CD4-positive, alpha-beta T cell treated with Interleukin-4 for 1 hour (primary cell): ENCODE measurements at places on chromosomes 16 and 17.

- no peak for DNase-seq
Observed at GRCh38 chr16:19660432-19660831, 57.6 kb downstream of the KNOP1 start.

- DNase-seq = no peak
Observed at GRCh38 chr16:50224286-50224685, 42.1 kb upstream of the ADCY7 start.

GRCh38 chr17:20171741-20172365 is 162.7 kb downstream of the SPECC1 start:
- DNase-seq = no peak

- no peak for DNase-seq
Observed at GRCh38 chr17:49101054-49101534, 31.5 kb upstream of the B4GALNT2 start.

DNA sequence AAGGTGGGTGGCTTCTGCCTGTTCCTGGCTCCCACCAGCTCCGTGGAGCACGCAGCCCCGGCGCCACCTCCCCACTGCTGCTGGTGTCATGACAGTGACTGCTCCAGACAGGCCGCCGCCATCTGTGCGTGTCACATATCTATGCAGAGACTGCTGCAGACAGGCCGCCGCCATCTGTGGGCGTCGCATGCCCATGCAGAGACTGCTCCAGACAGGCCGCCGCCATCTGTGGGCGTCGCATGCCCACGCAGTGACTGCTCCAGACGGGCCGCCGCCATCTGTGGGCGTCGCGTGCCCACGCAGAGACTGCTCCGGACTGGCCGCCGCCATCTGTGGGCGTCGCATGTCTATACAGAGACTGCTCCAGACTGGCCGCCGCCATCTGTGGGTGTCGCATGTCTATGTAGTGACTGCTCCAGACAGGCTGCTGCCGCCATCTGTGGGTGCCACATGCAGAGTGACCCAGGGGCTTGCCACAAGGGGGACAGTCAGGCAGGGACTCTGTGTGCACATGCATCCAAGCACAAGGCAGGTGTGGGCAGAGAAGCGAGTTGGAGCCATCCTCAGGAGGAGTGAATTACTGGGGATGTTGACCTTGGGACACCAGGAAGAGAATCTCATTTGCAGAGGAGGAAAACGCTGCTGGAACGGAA is 3.3 kb upstream of the FN3KRP start:
- no peak for DNase-seq

GRCh38 chr16:27291722-27292240 is 22.0 kb upstream of the IL4R start:
- no peak for DNase-seq

DNA sequence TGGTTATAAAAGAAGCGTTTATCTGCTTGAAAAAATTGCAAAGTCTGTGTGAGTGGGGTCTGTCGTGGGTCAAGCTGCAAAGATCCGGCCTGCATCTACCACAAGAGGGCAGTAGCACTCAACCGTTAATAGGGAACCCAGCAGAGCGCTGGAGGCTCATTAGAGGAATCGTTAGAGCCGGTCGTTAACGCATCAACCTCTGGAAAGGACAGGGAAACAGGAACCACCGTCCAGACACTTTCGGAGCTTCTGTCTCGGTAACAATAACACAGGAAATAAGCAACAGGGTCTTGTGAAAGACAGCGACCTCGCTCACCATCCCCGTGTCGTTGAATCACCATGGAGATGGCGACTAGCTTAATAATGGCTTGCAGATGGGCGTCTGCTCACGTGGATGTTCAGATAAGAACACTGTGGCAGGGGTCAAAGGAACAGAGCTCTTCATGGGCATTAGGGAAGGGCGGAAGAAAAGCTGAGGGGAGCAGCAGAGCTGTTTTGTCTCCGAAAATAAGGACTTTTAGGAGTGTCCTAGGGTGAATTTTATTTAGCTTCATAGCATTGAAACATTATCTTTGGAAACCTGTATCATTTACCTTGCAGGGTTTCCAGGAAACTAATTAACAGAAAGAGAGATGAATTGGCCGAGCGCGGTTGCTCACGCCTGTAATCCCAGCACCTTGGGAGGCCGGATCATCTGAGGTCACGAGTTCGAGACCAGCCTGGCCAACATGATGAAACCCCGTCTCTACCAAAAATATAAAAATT is 11.9 kb upstream of the NSRP1 start:
- DNase-seq = peak; percentile 77

GRCh38 chr17:59357219-59357697 is 25.8 kb downstream of the YPEL2 start:
- DNase-seq = no peak

DNA sequence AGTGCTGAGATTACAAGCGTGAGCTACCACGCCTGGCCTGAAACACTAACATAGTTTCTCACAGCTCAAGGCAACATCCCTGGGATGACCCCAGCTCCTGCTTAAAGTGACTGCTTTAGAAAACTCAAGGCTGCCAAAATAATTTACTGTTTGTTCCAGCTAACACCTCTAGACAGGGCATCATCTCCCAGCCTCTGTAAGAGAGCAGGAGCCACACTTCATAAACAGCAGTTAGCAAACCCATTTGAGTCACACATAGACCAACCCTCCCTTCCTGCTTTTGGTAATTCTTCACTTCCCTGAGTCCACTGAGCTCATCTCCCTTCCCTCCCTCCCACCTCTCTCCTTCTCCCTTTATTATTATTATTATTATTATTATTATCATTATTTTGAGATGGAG is 201.3 kb downstream of the XYLT1 start:
- DNase-seq = no peak

DNA sequence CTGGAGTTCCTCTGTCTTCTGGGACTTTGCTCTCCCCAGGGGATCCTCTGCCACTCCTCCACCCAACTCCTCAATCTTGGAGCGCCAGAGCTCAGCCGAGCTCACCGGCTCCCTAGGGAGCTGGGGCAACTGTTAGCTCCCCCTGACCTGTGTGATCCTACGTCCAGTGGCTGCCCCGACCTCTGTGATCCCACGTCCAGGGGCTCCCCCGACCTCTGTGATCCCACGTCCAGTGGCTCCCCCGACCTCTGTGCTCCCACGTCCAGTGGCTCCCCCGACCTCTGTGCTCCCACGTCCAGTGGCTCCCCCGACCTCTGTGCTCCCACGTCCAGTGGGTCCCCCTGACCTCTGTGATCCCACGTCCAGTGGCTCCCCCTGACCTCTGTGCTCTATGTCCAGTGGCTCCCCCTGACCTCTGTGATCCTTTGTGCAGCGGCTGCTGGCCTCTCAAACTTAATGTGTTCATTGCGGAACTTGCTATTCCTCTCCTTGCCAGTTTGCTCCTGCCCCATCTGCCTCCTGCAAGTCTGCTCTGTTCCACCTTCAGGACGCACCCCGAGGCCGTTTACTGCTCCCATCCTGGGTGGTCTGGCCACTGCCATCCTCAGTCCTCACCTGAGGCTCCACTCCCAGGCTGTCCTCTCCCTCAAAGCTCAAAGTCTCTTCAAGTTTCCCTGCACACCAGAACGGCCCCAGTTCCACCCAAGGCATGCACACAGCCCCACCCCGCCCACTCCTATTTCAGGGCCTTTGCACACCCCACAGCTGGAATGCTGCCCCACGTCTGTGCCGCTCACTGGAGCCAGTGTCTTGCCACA is 2.8 kb downstream of the VPS9D1 start:
- DNase-seq = no peak

DNA sequence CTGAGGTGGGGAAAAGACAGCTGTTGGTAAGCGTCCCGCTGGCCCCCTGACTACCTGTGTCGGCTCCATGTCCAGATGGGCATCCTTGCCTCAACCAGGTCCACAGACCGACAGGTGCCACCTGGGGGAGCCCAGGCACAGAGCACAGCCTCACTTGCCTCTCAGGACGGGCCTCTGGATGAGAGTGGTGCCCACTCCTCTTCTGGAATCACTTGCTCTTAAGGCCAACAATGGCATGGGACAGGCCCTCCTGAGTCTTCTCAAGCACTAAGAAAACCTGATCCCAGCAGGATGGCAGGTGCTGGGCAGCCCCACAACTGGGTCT is 17.2 kb downstream of the SLC16A3 start:
- DNase-seq = no peak

GRCh38 chr17:16364625-16365024 is 11.4 kb upstream of the CENPV start:
- no peak for DNase-seq

DNA sequence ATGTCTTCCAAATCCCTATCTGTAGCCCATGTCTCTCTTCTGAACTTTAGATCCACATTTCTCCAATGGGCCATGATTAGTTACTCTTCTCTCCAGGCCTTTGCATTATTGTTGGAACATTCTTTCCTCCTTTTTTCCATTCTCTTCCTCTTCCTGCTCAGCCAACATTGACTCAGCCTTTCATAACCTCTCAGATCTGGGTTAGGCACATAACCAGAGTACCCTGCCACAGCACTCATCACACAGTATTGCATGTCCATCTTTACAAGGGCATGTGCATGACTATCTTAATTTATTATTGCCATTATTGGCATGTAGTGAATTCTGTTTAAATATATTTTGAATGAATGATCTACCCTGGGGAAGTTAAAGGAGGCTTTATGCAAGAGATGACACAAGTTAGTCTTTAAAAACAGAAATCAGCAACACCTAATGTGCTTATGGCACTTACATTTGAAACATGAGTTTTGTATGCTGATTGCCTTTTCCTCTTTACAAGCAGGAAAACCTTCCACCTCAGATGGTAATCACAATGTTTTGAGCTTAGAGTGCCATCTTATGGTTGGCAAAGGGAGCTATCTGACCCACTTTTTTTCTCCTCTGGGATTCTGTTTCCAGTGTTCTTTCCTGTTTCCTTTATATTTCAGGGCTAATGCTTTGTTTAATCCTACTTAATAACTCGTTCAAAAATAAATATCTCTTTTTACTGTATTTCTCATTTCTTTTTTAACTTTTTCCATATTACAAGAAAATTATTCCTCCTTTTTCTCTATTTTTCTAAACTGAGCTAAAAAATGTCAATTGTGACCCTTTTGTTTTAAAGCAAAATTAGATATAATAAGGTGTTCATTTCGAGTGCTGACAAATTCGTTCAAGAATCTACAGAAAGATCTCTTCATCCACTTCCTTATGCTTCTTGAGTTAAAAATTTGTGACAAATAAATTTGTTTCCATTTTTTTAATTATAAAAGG is 151.0 kb upstream of the RBL2 start:
- DNase-seq = no peak

DNA sequence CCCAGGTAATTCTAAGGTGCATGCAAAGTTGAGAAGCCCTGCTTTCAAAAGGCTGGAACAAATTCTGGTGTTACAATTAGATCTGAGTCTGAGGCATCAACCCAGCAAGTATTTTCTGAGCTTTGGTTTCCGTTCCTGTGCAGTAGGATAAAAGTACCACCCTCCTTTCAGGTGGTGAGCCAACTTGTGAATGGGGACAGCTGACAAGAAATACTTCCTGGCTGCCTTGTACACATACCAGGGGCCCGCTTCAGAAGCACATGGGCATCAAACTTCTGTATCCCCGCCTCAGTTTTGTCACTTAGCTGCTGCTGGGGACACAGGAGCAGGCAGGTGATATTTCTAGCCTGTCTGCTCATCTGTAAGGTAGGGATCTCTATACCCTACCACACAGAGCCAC is 252.2 kb downstream of the CPPED1 start:
- DNase-seq = no peak

GRCh38 chr16:55577887-55578286 is 11.4 kb downstream of the CAPNS2 start:
- DNase-seq = no peak

DNA sequence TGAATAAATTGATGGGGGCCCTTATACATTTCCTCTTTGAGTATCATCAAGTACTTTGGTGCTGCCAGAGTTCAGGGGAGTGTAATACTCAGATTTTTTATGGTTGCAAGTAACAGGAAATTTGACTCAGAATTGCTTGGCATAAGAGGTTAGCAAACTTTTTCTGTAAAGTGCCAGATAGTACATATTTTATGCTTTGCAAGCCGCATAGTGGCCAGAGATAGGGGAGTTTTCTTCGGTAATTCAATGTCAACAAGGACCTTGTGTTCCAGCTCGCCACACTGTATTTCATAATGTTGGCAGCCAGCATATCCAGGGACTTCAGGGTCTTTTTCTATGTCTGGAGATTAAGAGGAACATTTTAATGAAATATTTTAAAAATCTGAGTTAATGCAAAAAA is 51.0 kb upstream of the MARCHF10 start:
- no peak for DNase-seq

DNA sequence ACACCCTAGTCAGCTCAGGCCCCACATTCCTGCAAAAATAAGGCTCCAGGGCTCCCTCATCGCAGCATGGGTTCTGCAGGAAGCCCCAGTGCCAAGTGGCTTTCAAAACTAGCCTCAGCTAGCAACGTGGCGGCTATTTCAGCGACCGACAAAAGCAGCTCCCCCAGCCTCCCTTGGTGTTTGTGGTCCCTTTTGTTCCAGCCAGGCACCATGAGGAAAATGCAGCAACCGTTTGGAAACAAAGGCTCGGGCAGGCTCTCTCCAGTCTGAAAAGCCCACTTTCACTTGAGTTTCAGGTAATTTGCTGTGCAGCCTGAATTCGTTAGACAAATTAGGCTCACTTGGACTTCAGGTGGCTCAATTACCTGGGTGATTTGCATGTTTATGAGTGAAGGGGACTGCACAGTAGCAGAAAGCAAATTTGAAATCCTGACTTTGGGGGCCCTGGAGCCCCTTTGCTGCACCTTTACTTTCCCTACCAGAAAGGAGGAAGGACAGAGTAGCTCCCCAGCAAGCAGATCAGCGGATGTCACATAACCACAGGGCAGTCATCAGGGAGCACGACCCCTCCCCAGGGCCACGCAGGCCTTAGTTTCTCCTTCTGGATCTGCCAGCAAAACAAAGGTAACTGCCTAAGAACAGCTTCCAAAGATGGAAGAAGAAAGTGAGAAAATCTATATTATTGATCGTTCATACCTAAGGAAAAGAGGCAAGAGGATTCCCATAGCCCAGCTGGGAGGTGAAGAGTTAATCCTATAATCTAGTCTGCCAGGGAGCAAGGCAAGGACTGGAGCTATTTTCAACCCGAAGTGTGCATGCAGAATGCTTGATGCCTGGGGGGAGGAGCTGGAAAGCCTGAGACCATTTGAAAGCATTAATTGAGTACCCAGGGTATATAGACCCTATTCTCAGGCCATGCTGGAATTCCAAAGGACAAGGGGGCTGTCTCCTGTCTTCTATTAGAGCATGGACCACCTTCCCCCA is 143.1 kb upstream of the SDK2 start:
- no peak for DNase-seq

DNA sequence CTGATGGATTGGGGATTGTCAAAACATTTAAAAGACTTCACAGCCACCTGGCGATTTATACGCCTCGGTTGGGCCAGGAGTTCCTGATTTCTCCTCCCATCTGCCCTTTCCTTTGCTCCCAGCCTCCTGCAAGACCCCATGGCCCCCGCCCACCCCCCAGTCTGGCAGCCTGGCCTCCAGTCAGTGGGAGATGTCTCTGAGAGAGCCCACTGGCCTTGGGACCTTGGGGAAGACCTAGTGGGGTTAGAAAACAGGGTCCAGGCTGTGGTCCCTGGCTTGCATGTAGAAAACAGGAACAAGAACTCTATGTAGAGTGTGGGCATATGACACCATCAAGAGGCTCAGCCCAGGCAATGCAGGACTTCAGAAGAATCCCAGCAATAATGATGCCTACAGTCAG is 209.4 kb upstream of the C16orf82 start:
- DNase-seq = no peak

- DNase-seq = no peak
Observed at GRCh38 chr17:74234486-74234885, 21.1 kb downstream of the TTYH2 start.
